ENCODE measurements at places on chromosomes 3 and 15.

GRCh38 chr3:176650478-176650877, 546.8 kb downstream of the TBL1XR1 start:
- DNase-seq, result no peak

- DNase-seq, result no peak
Measured at GRCh38 chr15:98745179-98745578, 96.8 kb downstream of the IGF1R start.

GRCh38 chr15:68022061-68022460, 32.1 kb upstream of the PIAS1 start:
- DNase-seq, result no peak

DNA sequence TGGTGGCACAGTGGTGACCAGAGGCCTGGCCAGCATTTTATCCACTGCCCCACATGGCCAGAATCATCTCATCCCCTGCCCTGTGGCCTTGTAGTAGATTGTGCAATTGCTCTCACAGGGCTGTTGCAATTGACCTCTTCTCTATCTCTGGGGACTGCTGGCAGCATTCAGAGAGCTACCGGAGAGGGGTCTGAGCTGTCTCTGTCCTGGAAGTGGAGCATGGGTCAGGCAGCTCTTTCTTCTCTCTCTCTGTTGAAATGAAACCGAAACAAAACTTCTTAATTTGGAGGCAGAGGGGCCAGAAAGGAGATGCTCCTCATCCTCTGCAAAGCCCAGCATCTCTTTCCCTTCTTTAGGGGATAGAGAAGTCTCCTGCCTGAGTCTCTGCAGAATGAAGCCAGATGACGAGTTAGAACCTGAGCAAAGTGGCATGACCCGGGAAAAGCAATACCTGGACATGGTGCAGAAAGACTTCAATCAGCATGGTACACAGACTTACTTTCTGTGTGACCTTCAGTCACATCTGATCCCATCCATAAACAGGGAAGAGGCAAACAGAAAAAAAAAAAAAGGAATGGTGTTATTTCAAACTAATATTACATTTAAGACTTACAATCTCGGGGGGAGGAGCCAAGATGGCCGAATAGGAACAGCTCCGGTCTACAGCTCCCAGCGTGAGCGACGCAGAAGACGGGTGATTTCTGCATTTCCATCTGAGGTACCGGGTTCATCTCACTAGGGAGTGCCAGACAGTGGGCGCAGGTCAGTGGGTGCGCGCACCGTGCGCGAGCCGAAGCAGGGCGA, 144.5 kb upstream of the BCL6 start:
- no peak for DNase-seq

GRCh38 chr3:23365066-23365465, 161.9 kb downstream of the UBE2E2 start:
- no peak for DNase-seq

- no peak for DNase-seq
Measured at GRCh38 chr15:86060674-86061073, 19.0 kb upstream of the AGBL1 start.

DNA sequence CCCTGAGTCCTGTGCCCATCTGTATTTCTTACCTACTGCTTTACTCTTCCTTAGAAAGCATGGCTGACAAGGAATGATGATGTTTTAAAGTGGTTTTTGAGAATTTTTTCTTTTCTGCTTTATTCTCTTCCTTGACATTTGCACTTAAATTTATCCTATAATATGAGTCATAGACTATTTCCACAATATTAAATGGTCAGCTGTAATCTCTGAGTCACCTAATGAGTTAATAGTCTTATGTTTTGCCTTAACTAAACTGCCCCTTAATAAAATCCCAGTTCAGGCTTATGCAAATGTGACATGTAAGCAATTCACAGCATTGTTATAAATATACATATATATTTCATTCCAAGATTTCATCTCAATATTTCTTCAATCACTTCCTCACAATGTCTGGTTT, 23.8 kb downstream of the MEIS2 start:
- DNase-seq, result no peak

- DNase-seq, result no peak
Measured at GRCh38 chr3:36900474-36901443, 44.1 kb downstream of the TRANK1 start.

- no peak for DNase-seq
Measured at GRCh38 chr3:15295506-15295905, 36.9 kb downstream of the SH3BP5 start.

DNA sequence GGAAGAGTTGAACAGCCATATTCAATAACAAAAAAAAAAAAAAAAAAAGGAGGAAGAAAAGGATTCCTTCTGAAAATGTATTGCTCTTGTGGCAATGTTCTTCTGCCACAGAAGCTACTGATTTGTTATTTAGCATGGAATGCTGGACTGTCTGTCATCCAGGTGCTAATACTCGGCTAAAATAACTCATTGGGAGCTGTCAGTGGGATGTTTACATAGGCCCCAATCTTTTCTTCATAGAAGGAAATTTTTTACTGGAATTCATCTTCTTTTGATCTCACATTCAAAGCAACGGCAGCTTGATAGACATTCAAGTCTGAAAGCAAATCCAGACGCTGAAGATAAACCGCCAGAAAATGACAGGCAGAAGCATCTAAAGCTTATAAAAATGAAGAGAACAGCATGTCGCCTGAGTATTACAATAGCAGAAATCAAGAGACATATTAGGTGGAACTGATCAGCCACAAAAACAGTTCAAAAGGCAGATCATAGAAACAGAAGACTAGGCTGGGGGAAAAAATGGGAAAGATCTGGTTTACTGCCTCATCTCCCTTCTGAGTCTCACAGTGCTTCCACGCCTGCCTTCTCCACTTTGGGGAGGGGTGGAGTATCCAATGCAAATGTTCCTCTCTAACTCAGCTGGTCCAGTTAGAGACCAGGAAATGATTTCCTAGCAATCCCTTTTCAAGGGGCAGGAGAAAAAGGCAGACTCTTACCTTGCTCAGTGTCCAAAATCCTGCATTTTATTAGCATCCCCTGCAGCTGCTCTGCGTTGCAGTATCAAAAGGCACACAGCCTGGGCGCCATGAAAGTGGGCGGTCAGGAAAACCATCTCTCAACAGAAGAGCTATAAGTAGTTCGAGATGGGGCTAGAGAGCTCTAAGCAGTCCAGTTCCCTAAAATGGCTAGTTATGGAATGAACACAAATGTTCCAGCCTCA, 451.9 kb downstream of the FOXP1 start:
- DNase-seq, result no peak

DNA sequence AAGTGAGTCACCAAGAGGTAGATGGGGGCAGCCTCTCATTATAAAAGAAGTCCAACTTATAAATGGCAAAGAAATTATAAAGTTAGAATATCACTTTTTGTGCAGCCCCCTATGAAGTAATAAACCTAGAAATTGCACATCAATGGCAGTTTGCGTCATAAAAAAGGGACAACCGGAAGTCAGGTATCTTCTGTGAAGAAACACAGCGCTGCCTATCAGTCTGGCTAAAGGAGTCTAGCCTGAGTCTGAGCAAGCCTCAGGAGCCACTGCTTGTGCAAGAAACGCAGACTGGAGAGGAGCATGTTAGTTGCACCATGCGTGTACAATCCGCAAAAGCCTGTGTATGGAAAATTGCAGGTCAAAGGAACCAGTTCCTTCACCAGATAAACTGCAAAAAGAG, 178.4 kb downstream of the ARRDC4 start:
- DNase-seq, result no peak

DNA sequence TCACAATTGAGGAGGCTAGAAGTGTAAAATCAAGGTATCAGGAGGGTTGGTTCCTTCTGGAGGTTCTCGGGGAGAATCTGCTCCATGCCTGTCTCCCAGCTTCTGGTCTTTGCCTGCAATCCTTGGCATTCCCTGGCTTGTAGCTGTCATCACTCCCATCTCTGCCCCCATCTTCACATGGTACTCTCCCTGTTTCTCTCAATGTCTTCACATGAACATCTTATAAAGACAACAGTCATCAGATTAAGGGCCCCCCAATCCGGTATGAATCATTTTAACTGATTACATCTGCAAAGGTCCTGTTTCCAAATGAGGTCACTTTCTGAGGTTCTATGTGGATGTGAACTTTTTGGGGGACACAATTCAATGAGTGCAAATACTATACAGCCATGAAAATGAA, 113.0 kb upstream of the GALNT15 start:
- DNase-seq, result no peak

DNA sequence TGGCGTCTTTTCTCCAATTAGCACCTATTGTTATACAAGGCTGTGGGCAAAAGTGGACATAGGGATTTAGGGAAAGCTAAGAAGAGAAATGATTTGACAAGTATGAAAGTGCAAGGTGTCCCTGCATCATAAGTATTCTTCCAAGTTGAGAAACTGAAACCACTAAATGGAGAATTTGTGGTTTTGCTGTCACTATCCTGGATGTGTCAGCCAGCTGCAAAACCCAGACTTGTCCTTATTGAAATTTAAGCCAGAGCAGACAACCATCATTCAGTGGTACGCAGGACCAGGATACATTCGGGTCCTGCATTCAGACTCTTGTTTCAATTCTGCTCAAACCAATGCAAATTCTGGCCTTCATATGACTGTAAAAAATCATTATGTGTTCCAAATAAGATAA, 384.8 kb upstream of the TGFBR2 start:
- DNase-seq, result no peak

GRCh38 chr15:63382966-63383710, 1.5 kb upstream of the CA12 start:
- no peak for DNase-seq

DNA sequence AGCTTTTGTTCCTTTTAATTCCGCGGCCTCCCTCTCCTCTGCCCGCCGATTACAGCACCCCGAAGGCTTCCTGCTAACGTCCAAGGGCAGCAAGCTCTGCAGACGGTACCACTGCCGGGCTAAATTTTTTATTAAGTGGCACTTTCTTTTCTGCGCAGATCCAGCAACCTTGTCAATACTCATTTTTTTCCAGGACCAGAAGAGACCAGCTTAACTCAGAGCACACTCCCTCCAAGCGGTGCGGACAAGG, 542 bp upstream of the MEIS2 start:
- DNase-seq, result no peak

- no peak for DNase-seq
Measured at GRCh38 chr15:61796056-61796455, 264.2 kb downstream of the VPS13C start.

GRCh38 chr3:151431940-151432339, 28.9 kb downstream of the IGSF10 start:
- no peak for DNase-seq

GRCh38 chr15:59245559-59245958, 38.9 kb downstream of the LDHAL6B start:
- DNase-seq, result no peak

GRCh38 chr3:37580237-37580636, 281.4 kb upstream of the CTDSPL start:
- DNase-seq, result no peak

- no peak for DNase-seq
Measured at GRCh38 chr15:45100884-45101625, 12.9 kb downstream of the DUOX2 start.

- peak; percentile 66 for DNase-seq
Measured at GRCh38 chr3:111695636-111696117, 100.5 kb upstream of the ZBED2 start.

DNA sequence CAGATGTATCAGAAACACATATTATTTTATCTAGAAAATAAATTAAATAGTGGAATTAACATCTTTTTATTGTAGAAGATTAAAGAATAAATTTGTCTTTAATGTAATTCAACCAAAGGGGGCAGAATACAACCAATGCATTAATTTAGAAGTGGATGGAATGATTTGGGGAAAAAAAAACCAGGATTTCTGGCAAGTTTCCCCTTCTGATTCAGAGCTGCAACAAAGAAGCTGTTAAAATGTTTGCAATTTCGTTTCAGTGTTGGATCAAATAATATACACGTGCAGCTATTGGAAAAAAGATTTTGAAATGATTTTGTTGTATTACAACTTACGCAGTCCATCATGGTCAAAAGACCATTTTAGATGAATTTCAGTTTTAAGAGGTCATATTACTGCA, 71.6 kb upstream of the ZNF280D start:
- no peak for DNase-seq

- no peak for DNase-seq
Measured at GRCh38 chr3:178588628-178589027, 52.4 kb downstream of the KCNMB2 start.

- peak; percentile 20 for DNase-seq
Measured at GRCh38 chr15:78130466-78131294, 565 bp downstream of the CIB2 start.

- no peak for DNase-seq
Measured at GRCh38 chr15:28962851-28963710, 77.3 kb downstream of the APBA2 start.

DNA sequence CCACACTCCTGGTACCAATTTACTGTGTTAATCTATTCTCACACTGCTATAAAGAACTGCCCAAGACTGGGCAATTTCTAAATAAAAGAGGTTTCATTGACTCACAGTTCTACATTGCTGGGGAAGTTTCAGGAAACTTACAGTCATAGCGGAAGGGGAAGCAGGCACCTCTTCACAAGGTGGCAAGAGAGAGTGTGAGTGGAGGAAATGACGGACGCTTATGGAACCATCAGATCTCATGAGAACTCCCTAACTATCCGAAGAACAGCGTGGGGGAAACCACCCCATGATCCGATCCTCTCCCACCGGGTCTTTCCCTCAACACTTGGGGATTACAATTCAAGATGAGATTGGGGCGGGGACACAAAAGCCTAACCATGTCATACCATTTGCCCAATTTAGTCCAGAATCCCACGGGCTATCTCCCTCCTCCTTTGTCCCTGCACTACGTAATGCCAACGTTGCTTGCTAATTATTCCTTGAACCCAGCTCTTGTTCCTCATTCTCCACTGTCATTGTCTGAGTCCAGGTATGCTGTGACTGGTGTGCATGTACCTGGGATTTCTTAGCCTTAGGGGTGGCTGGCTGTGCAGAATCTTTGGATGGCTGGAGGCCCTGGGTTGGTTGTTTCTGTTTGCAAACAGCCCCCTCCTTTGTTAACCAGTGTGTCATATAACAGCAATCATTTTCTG, 3.4 kb downstream of the PIGZ start:
- no peak for DNase-seq

DNA sequence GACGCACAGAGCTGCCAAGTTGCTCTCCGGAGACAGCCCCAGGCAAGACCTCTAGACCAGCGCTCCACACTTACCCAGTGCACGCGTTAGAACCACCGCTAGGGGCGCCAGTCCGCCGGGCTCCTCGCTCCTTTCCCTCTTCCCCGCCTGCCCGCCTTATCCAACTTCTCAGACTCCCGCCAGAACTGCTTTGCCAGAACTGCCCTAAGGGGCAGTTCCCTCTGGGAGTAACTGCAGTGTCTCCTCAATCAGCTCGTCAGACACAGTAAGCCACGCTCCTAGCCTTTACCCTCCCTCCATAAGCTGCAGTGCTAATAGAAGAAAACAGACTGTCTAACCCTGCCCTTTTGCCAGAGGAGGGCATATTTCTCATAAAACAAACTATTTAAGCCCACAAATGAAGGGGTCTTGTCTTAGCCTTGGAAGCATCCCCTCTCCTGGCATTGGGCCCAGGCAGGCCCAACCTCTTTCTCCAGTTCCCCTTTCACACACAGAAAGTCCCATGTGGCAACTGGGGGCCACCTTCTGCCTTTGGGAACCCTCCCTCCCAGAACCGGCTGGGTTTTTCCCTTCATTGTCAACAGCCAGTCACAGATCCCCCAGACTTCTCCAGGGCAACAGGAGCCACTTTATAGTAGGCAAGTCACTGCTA, 3.7 kb downstream of the BMF start:
- DNase-seq, result peak; percentile 76
